ENCODE measurements at places on chromosomes 11 and 22. TPM values are rescaled to one million over a fixed set of nuclear protein-coding genes. Genes with fewer than 3 reads are reported as not detected.

- DNase-seq = no peak
Measured at GRCh38 chr22:28629420-28630176, 50.0 kb downstream of the TTC28 start.

Gene ACO2
- 60.4 TPM for total RNA-seq

DNA sequence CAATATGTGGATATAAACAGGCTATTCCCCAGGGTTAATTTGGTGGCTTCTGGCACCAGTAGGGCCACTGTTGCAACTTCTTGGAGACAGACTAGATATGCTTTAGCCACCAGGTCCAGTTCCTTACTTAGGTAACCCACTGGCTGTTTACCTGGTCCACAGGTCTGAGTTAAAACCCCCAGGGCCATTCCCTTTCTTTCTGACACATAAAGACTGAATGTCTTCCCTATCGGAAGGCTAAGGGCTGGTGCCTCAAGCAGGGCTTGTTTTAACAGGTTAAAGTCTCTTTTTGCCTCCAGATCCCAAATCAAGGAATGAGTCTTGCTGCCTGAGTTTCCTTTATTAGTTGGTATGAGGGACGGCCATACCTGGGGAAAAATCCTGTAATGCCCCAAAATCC lies 1052.7 kb upstream of the CNTN5 start:
- no peak for DNase-seq

DNA sequence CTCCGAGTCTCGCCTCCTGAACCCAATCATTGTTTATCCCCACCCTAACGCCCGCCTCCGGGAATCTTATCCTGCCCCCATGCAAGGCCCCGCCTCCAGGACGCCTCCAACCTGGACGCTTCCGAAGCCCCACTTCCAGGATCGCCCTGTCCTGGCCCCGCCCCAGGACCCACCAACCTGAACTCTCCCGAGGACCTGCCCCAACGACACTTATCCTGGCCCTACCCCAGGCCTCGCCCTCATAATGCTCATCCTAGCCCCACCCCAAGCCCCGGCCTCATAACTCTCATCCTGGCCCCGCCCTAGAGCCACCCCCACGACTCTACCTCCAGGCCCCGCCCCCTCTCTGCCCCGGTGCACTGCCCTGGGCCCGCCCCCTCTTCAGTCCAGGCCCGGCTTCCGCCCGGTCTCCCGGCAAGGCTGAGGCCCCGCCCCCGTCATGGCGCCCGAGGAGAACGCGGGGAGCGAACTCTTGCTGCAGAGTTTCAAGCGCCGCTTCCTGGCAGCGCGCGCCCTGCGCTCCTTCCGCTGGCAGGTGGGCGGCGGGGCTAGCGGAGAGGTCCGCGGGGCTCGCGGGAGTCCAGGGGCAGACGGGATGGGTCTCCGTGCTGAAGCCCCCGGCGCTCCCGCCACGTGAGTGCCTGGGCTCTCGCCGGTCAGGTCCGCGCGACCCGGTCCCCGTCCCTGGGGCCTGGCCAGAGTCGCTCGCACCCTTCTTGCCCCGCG lies 45.7 kb upstream of the DEFB108B start:
- DNase-seq = peak; percentile 88

Gene ZNF214
- total RNA-seq = 4.7 TPM

- peak; percentile 91 for DNase-seq
Measured at GRCh38 chr22:36385491-36386350, 2.0 kb downstream of the MYH9 start.

DNA sequence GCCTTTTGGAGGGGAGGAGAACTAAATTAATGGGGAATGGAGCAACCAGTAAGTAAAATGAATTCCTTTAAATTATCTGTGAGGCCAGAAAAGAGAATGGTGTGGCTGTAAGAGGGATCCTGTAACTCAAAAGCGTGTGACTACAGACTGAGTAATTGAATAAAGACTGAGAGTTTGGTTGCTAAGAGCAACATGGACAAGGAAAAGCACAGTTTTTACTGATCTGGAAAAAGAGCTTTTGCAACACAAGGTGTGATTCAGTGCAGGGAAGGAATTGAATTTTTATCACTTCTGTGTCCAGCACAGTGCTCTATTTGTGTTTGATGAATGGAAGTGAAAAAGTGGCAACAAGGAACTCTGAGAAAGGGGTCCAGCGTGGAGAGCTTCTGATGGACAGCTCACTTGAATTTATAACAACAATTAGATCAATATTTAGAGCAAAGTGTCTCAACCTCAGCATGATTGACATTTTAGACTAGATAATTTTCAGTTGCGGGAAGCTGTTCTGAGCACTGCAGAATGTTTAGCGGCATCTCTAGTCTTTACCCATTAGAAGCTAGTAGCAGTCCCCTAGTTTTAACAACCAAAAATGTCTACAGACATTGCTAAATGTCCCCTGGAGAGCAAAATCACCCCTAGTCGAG lies 202.8 kb upstream of the BDNF start:
- DNase-seq = no peak

DNA sequence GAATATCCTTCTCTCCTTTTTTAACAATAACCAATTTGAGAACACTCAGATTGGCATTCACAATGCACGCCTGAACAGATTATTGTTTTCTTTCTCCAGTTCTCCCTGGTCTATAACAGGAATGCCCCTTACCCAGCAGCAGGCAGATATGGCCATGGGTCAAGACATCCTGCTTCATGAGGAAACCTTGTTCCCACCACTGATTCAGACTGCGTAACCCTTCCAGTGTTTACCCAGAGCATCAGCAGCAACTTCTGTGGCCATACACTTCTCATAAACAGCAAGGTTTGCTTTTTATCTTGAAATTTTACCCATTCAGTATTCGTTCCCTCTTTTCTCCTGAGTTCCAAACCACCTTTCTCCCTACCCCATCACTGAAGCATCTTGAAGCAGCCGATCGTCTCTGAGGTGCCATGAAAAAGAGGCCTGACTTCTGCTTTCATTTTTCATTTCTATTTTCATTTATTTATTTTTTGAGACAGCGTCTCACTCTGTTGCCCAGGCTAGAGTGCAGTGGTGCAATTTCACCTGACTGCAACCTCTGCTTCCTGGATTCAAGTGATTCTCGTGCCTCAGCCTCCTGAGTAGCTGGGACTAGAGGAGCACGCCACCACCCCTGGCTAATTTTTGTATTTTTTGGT lies 9.6 kb downstream of the PTS start:
- no peak for DNase-seq

DNA sequence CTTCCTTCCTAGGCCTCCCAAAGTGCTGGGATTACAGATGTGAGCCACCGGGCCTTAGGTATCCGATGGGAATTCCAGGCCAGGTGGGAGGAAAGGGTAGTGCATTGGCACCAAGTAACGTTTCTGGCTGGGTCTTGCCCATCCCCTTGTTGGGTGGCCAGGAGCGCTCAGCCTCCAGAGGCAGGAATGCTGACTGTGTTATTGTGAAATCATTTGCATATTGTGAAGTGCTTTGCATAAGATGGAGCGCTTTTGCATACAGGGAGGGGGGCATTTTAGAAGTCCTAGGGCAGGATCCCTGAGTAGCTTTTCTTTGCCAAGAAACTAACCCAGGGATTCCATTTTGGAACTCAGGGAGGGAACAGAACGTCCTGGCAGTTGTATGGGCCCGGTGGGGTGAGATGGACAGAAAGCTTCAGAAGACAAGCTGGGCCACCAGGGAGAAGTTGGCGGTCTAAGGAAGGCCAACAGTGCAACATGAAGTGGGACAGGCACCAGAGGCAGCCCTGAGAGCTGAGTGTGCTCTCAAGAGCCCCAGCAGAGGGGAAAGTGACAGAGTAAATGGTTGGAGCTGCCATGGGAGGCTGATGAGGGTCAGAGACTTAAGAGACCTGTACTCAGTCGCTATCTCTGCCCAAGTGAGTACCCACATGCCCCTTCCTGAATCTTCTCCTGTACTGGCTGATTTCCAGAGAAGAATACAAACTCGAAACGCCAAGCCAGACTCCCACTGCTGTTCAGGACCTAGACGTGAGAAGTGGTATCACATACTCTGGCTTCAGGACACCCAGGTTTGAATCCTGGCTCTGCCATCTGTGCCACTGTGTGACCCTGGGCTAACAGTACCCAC lies 1.3 kb upstream of the SLC39A13 start:
- peak; percentile 61 for DNase-seq

DNA sequence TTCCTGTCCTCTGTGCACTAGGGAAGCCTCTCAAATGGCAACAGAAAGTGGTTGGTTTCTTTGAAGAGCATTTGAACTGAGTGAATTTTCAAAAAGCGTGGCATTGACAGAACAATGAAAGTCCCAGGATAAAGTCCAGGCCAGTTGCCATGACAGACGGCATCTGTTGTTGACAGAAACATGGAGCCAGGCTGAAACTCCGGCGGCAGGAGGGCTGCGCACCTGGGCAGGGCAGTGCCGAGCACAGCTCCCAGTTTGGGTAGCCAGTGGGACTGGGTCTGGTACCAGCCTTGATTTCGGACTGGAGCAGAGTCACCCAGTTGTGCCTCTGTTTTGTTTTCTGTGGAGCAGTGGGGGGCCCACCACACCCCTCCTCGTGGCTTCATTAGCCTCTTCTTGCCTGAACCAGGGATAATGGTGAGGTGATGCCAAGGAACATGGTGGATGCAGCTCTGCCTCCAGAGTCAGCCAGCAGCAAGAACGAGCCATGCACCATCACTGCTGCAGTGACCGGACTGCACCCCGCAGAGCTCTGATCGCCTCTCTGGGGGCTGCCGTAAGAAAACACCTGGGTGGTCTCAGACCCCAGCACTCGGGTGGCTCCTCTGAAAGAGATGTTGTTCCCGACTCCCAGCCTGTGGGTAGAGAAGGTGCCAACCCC lies 9.8 kb upstream of the SEPTIN5 start:
- DNase-seq = peak; percentile 63

GRCh38 chr11:100872951-100873740 lies 186.1 kb downstream of the ARHGAP42 start:
- DNase-seq = peak; percentile 46

- DNase-seq = peak; percentile 58
Measured at GRCh38 chr22:19801340-19802000, 40.9 kb downstream of the TBX1 start.

Gene MUS81
- total RNA-seq = 50.1 TPM

GRCh38 chr11:21307874-21308273 lies 638.5 kb downstream of the NELL1 start:
- DNase-seq = no peak

Gene IFITM2
- 54.5 TPM for total RNA-seq

Gene CRYBB1
- not detected for total RNA-seq

DNA sequence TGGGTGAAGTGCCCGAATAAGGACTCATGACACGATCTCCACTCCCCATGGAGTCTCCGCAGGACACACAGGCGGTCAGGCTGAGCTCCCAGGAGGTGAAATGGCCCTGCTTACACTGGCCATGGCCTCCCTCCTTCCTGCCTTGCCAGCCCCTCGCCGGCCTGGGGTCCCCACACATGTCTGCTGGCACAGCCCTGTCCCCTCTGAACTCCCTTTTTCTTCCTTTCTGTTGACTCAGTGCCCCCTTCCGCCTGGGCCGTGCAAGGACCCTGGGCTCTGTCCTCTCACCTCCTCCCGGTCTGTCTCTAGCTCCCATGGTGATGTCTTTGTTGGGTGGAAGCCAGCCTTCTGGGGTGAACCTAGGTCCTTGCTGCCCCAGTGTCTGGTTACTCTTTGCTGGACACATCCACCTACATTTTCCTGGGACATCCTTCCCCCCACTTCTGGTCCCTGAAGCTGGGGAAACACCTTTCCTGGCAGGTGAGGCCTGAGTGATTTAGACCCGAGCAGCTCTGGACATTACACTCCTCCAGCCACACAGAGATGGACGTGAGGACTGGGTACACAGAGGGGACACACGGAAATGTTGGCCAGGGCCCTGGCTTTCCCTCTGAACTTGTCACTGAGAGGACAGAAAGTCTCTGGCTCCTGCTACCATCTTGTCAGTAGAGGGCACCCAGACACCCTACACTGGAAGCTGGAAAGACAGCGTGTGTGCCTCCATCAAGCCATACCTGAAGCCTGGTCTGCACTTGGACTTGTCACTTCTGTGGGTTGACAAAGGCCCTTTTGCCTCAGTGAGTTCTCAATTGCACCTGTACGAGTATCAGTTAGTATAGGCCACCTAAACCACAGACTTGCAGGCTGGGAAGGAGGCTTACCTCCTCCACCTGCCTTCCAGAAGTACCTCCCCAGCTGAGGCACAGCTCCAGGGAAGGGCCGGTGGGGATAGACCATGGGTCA lies 864.3 kb downstream of the TBC1D22A start:
- no peak for DNase-seq
